ENCODE measurements at places on chromosomes 1 and 21.

- H3K4me3 ChIP-seq: no peak overlapping the region
- peaks cover 72% of the 10 kb centered on the region for H3K36me3 ChIP-seq
- no peaks in the 10 kb centered on the region for H3K27me3 ChIP-seq
- peak; percentile 82 for DNase-seq
- peaks cover 51% of the 10 kb centered on the region for H3K4me1 ChIP-seq
These were observed 14.7 kb downstream of the ZBTB7B start for GRCh38 chr1:155017041-155017945.

DNA sequence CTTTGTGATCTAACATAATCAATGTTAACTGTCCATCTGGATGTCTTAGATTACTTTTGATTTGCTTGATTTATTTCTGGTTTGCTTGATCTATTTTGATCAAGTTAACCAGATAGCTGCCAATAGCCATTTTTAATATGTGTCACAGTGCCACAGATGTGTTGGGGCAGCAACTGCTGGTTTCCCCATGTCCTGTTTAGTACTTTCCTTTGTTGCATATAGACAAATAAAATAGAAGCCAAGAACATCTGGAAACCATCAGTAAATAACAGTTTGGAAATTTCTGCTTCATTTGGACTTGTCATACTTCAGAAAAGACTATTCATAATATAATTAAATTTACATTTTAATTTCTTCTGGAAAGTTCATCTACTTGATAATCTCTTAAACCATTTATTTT is 145.6 kb upstream of the C21orf91 start:
- H3K4me3 ChIP-seq: no peak overlapping the region
- DNase-seq: no peak
- H3K36me3 ChIP-seq: no peaks in the 10 kb centered on the region

DNA sequence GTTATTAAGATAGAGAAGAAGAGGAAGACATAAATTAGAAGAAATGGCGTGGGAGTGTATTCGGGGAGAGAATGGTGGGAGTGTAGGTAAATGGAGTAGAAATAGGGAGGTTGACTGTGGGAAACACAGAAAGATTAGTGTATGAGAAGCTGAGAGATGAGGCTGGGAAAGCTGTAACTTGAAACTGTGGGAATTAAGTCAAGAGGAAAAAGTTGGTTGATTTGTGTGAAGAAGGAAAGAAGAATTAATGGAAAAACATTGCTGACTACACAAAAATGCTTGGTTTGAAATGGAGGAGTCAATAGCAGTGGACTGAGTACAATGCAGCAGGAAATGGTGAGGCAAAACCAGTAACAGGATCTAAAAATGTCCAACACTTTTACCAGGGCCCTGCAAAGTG is 448.3 kb downstream of the PTPRC start:
- no peaks in the 10 kb centered on the region for H3K27me3 ChIP-seq
- peaks cover 38% of the 10 kb centered on the region for H3K36me3 ChIP-seq
- peaks cover 45% of the 10 kb centered on the region for H3K4me1 ChIP-seq
- DNase-seq: no peak
- no peak overlapping the region for H3K27ac ChIP-seq

DNA sequence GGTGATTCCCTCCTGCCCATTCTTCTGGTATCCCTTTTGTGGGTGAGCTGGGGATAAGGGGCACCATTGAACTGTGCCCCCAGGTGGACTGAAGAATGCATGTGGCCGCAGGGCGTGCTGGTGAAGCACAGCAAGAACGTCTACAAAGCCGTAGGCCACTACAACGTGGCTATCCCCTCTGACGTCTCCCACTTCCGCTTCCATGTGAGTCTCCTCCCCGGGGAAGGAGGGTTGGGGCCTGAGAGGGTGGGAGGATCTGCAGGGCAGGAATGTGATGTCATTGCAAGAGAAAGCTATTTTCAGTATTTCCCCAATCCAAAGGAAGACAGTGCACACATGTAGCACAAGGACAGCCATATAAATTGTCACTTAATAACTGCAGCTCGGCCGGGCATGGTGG is 7.5 kb upstream of the KPNA6 start:
- no peak overlapping the region for H3K4me3 ChIP-seq
- H3K27me3 ChIP-seq: no peaks in the 10 kb centered on the region

- H3K27ac ChIP-seq: no peak overlapping the region
- no peaks in the 10 kb centered on the region for H3K36me3 ChIP-seq
- DNase-seq: no peak
- H3K4me1 ChIP-seq: peaks cover 37% of the 10 kb centered on the region
- H3K4me3 ChIP-seq: no peak overlapping the region
- no peaks in the 10 kb centered on the region for H3K27me3 ChIP-seq
These were observed 62.8 kb downstream of the NRIP1 start for GRCh38 chr21:15001857-15002606.

GRCh38 chr1:113372546-113372945 is 17.8 kb upstream of the MAGI3 start:
- no peaks in the 10 kb centered on the region for H3K36me3 ChIP-seq
- H3K4me3 ChIP-seq: no peak overlapping the region
- peaks cover 19% of the 10 kb centered on the region for H3K27me3 ChIP-seq
- no peak for DNase-seq

DNA sequence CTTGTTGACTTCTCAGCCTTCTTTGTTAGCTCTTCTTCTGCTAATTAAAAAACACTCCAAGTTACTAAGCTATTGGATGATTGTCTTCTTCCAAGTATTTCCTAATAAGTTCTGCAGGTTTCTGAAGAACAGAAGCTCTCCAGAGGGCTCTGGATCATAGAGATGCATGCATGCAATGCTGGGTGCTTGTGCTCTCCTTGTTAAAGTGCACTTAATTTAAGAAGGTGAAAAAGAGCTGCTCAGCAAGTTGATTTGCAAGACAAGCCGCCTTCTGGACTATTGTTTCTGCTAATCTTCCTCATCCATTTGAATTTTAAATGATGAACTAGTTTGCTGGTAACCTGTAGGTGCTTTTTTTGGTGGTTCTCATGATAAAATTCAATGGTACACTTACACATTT is 16.1 kb downstream of the RRP15 start:
- peaks cover 18% of the 10 kb centered on the region for H3K36me3 ChIP-seq
- peaks cover 2% of the 10 kb centered on the region for H3K4me1 ChIP-seq
- DNase-seq: no peak
- H3K27me3 ChIP-seq: no peaks in the 10 kb centered on the region
- H3K27ac ChIP-seq: no peak overlapping the region

GRCh38 chr1:44220755-44221154 is 7.5 kb downstream of the DMAP1 start:
- H3K4me3 ChIP-seq: no peak overlapping the region
- H3K4me1 ChIP-seq: no peaks in the 10 kb centered on the region
- H3K27ac ChIP-seq: no peak overlapping the region
- no peak for DNase-seq

DNA sequence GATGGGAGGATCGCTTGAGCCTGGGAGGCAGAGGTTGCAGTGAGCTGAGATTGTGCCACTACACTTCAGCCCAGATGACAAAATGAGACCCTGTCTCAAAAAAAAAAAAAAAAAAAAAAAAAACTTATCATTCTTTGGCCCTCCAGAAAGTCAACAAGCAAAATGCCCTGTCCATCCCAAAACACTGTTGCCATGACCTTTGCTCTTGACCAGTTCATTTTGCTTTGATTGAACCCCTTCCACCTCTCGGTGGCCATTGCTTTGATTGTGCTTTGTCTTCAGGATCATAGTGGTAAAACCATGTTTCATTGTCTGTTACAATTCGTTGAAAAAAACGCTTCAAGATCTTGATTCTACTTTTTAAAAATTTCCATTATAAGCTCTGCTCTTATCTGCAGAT is 8.5 kb upstream of the SYPL2 start:
- no peak overlapping the region for H3K27ac ChIP-seq
- H3K27me3 ChIP-seq: peaks cover 42% of the 10 kb centered on the region
- DNase-seq: no peak
- no peak overlapping the region for H3K4me3 ChIP-seq

- no peak overlapping the region for H3K27ac ChIP-seq
- no peaks in the 10 kb centered on the region for H3K4me1 ChIP-seq
- peak; percentile 23 for DNase-seq
- H3K27me3 ChIP-seq: no peaks in the 10 kb centered on the region
These were observed 241.8 kb downstream of the TRABD2B start for GRCh38 chr1:47755101-47755990.

GRCh38 chr21:31943561-31943960 is 70.7 kb downstream of the HUNK start:
- no peaks in the 10 kb centered on the region for H3K4me1 ChIP-seq
- H3K27ac ChIP-seq: no peak overlapping the region
- no peaks in the 10 kb centered on the region for H3K27me3 ChIP-seq
- no peak for DNase-seq

- peaks cover under 1% of the 10 kb centered on the region for H3K27me3 ChIP-seq
- DNase-seq: no peak
- no peaks in the 10 kb centered on the region for H3K4me1 ChIP-seq
- H3K36me3 ChIP-seq: no peaks in the 10 kb centered on the region
These were observed 34.2 kb downstream of the MORN1 start for GRCh38 chr1:2356911-2357845.

GRCh38 chr1:203272633-203273205 is 32.6 kb upstream of the BTG2 start:
- H3K4me3 ChIP-seq: no peak overlapping the region
- H3K27me3 ChIP-seq: no peaks in the 10 kb centered on the region
- no peak overlapping the region for H3K27ac ChIP-seq
- no peaks in the 10 kb centered on the region for H3K36me3 ChIP-seq
- H3K4me1 ChIP-seq: peaks cover 55% of the 10 kb centered on the region

GRCh38 chr1:97013941-97014340 is 292.4 kb downstream of the PTBP2 start:
- no peaks in the 10 kb centered on the region for H3K27me3 ChIP-seq
- no peak overlapping the region for H3K27ac ChIP-seq
- DNase-seq: no peak
- H3K4me1 ChIP-seq: no peaks in the 10 kb centered on the region

- no peak overlapping the region for H3K4me3 ChIP-seq
- no peak overlapping the region for H3K27ac ChIP-seq
- H3K27me3 ChIP-seq: no peaks in the 10 kb centered on the region
- no peak for DNase-seq
- H3K36me3 ChIP-seq: peaks cover 95% of the 10 kb centered on the region
These were observed 14.3 kb downstream of the SLFNL1 start for GRCh38 chr1:41006942-41007865.

DNA sequence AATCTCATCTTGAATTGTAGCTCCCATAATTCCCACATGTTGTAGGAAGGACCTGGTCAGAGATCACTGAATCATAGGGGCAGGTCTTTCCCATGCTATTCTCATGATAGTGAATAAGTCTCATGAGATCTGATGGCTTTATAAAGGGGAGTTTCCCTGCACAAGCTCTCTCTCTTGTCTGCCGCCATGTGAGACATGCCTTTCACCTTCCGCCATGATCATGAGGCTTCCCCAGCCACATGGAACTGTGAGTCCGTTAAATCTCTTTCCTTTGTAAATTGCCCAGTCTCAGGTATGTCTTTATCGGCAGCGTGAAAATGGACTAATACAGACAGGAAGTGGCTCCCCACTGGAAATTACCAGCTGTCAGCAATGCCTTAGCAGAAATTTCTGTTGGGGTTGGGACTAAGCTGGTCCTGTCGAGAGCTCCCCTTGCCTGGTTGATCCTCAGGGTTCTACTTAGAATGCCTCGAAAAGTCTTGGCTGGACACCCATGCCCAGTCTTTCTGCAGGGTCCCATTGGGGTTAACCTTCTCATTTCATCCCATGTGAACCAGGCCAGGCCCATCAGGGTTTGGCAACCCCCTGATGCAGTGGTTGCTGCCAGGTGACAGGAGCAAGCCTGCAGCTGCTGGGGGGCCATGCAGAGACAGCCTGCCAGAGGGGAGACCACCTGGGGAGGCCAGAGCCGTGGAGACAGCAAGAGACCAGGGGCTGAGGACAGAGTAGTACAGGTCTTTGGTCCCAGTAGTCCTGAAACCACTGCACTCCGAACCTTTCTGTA is 2.8 kb upstream of the ABCG1 start:
- no peak overlapping the region for H3K27ac ChIP-seq
- peaks cover 6% of the 10 kb centered on the region for H3K27me3 ChIP-seq
- no peaks in the 10 kb centered on the region for H3K36me3 ChIP-seq
- DNase-seq: no peak
- no peak overlapping the region for H3K4me3 ChIP-seq

DNA sequence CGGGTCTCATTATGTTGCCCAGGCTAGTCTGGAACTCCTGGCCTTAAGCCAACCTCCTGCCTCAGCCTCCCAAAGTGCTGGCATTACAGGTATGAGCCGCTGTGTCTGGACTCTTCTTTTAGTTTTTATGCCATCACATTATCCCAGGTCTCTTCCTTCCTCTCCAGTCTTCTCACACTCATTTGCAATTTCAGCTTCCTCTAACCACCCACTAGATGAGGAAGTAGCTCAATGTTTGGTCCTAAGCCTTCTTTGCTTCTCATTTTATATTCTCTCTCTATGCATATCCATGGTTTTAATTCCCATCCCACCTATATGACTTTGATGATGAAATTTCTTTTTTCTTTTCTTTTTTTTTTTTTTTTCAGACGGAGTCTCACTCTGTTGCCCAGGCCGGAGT is 3.1 kb upstream of the ZBTB8A start:
- no peak overlapping the region for H3K27ac ChIP-seq
- peaks cover 8% of the 10 kb centered on the region for H3K4me1 ChIP-seq
- H3K27me3 ChIP-seq: peaks cover 58% of the 10 kb centered on the region
- no peaks in the 10 kb centered on the region for H3K36me3 ChIP-seq

GRCh38 chr1:172971241-172971640 is 79.5 kb downstream of the TNFSF18 start:
- no peak overlapping the region for H3K27ac ChIP-seq
- no peak overlapping the region for H3K4me3 ChIP-seq
- DNase-seq: no peak
- peaks cover 14% of the 10 kb centered on the region for H3K4me1 ChIP-seq

- H3K36me3 ChIP-seq: no peaks in the 10 kb centered on the region
- no peak overlapping the region for H3K4me3 ChIP-seq
- H3K4me1 ChIP-seq: peaks cover 2% of the 10 kb centered on the region
- no peak overlapping the region for H3K27ac ChIP-seq
- H3K27me3 ChIP-seq: peaks cover 44% of the 10 kb centered on the region
These were observed 1.7 kb upstream of the C1orf116 start for GRCh38 chr1:207034208-207034607.

GRCh38 chr1:1165485-1165884 is 8.2 kb upstream of the TTLL10 start:
- no peak for DNase-seq
- H3K27me3 ChIP-seq: peaks cover 3% of the 10 kb centered on the region
- no peak overlapping the region for H3K4me3 ChIP-seq
- no peak overlapping the region for H3K27ac ChIP-seq
- no peaks in the 10 kb centered on the region for H3K36me3 ChIP-seq

DNA sequence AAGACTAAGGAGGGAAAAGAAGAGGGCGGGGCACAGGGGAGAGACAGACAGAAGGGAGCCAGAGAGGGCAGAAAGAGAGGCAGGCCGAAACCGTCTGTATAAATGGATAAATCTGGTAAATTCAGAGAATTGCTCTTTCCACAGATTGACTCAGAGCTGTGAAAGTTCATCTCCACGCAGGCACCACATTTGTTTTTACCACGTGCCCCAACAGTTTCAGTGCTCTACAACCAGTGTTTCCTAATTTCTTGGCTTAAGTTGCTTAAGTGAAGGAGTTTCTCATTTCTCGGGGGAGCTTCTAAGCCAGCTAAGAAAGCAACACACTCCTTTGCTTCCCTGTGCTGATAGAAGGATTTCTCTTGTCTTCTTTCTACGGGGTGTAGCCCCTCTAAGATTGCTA is 87.1 kb downstream of the ENAH start:
- H3K4me1 ChIP-seq: no peaks in the 10 kb centered on the region
- H3K27me3 ChIP-seq: peaks cover 3% of the 10 kb centered on the region
- H3K36me3 ChIP-seq: no peaks in the 10 kb centered on the region
